T47D (cell line): ENCODE measurements at places on chromosomes 1 and 21.

DNA sequence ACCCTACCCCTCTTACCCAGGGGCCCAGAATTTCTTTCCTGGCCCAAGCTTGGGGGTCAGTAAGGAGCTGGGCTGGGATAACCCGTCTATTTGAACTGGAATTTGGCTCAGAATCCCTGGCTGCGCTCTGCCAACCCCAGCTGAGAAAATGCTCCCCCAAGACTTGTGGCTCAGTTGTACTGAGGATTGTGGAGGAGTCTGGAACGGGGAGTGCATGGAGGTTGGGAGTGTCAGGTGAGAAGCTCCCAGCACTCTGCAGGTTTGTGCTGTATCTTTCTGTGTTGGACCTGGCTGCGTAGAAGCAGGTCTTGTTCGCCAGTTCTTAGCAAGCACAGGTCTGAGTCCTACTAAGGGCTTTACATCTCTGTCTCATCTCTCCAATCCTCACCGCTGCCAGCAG, 1.6 kb downstream of the TCEA3 start:
- DNase-seq = no peak

DNA sequence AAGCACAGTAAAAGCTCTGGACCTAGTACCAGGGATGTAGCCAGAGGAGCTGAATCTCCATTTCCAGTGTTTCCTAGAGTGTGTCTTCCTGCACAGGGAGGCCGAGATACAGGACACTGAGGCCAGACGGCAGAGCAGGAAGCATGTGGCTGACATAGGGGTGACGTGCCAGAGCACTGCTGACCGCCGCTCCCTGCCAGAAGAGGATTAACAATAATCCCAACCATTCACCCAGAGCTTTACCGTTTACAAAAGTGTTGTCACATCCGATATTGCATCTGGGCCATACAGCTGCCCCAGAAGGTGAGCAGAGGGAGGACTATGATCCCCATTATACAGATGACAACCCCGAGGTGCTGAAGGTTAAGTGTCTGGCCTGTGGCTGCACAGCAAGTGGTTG, 5.8 kb upstream of the CLDN19 start:
- no peak for DNase-seq

GRCh38 chr1:76095802-76096201, 21.3 kb downstream of the ST6GALNAC3 start:
- no peak for DNase-seq

GRCh38 chr21:37758982-37759381, 157.3 kb downstream of the KCNJ6 start:
- DNase-seq = peak; percentile 46

DNA sequence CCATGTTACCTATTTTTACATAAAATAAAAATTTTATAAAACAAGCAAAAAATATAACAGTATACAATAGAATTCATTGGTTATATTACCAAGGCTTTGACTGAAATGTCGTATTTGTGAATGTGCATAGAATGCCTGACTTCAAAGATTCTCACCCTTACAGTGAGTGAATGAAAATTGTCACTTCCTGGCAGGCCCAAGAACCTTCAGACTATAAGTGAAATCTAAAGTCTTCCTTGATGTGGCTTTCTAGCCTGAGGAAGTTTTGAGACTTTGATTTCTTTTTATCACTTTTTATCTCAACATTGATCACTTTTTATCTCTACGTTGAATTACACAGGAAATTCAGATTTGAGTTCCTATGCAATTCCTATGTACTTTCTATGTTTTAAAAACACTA, 104.7 kb upstream of the KIAA0040 start:
- DNase-seq = no peak

GRCh38 chr1:16250524-16251251, 13.7 kb upstream of the CPLANE2 start:
- DNase-seq = no peak

- peak; percentile 69 for DNase-seq
Observed at GRCh38 chr1:27299385-27300271, 22.3 kb upstream of the TMEM222 start.

- peak; percentile 89 for DNase-seq
Observed at GRCh38 chr1:41496080-41497055, 11.9 kb upstream of the EDN2 start.

DNA sequence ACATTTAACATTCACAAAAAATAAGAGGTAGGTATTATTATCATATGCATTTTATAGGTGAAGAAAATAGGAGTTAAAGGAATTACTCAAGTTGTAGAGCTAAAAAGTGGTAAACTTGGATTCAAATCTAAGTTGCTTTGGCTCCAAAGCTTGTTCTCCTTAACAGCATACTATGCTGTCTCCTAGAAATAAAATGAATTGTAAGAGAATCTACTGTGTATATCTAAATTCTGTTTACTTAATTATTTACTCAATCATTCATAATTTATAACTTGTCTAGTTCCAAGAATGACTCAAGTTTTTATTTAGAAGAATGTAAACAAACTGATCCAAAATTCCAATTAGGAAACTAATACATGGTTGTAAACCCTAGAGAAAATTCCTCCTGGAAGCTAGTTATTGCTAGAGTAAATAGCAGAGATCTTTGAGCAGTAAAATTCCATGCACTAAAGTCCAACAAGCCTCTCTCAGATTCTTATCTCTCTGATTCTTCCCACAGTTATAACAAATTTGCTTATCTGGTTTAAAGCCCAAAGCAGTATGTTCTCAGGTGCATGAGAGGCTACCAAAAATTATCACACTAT, 132.5 kb upstream of the DPT start:
- DNase-seq = no peak

GRCh38 chr1:225707824-225708223, 54.9 kb upstream of the ENAH start:
- no peak for DNase-seq

DNA sequence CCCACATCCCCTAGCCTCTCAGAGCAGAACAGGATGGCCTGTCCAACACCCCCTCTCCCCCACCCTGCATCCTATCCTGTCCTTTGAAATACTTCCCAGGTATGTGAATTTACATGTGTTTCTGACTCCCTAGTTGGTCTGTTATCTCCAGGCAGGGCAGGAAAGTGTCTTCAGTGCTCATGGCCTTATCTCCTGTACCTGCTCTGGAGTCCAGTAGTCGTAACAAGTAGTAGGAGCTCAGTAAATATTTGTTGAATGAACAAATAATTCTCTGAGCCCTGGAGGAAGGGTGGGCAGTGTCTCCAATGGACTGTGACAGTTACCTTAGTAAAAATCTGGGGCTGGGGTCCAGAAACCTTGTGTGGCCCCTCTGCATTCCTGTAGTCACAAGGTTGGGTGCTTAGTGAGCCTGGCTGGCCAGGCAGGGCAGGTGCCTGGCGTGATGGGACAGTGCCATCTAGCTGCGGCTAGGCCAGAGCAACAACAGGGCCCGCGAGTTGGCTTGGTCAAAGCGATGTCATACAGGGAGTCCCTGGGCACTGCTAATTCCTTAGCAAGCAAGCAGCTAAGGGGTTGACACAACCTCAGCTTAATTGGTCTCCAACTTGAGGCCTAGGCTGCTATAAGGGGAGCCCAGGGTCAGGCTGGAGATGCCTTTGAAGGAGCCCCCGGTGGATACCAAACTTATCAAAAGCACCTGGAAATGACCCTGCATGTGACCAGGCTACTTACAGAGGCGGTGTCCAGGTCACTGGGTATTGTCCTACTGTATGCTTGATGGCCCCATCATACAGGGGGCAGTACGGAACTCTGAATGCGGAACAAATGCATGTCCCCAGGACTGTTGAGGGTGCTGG, 89.0 kb upstream of the PPM1J start:
- DNase-seq = peak; percentile 58

DNA sequence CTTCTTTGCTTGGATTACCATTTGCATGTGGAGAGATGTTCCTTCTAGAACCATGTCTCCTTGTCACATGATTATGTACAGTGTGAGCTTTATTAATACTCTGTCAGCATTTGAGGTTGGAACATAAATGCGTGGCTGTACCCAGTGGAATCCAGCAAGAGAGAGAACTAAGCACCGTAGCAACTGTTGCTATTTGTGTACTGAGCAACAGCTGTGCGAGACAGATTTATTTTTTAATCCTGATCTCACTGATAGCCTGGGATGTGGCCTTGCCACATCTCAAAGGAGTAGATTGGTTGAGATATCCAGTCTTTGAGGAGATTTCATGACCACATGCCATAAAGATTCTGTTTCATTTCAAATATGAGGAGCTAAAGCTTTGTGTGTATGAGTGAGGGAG, 43.4 kb downstream of the KIF1B start:
- no peak for DNase-seq

DNA sequence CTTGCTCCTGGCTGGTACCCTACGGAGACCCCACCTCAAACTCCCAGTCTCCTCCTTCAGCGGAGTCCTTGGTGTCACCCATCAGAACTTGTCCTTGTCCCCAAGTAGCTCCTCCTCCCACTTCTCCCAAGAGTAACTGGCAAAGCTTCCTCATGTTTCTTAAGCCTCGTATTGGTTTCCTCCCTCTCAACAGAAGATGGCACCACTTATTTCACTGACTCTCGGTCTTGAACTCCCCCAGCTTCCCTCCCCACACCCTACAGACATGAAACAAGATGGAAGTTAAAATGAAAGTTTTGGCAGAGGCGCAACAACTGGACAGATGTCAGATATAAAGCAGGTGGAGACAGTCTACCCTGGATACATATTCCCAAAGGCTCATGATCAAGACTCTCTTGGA, 13.4 kb downstream of the RAB7B start:
- no peak for DNase-seq

DNA sequence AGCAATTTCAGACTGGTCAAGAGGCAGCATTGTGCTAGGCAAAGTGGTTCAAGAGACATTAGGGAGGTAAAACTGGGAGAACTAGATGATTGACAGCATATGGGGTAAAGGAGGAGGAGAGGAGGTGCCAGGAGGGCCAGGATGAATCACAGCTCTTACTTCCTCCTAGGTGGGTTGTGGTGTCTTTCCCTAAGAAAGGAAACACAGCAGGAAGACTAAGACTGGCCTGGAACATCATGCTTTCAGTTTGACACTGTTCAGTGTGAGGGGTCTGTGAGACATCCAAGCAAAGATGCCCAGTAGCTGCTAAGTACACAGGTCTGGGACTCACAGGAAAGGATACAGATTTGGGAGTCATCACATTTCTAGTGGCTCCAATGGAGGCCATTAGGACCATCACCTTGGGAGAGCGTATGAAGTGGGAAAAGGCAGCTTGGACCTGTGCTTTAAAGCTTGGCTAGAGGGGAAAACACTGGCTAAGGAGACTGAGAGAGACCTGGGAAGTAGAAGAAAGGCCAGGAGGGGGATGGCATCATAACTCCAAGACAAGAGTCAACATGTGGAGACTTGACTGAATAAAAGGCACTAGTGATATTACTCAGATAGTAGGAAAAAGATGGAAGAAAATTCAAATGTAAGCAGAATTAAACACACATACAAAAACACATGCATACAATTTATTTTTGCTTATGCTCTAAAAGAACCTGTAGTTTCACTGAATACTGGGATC, 17.3 kb downstream of the CD58 start:
- DNase-seq = no peak

DNA sequence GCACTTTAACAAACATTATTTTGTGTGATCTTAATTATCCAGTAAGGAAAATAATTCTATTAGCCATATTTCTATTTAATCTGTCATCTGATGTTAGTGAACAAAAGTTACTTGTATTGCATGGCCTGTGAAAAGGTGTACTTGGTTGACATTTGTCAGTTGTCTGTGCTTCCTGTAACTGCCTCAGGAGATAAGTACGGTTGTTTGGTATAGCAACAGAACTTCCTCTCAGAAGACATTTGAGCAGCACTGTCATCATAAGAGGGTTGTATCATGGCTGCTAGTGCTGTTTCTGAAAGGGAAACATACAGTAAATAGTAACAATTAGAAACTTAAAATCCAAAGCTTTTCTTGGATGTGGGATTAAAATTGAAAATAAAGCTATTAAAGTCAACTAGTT, 3.4 kb downstream of the BLZF1 start:
- DNase-seq = no peak

GRCh38 chr1:183516725-183517124, 44.4 kb downstream of the SMG7 start:
- no peak for DNase-seq

- DNase-seq = no peak
Observed at GRCh38 chr1:77524038-77524437, 158.4 kb downstream of the ZZZ3 start.

- no peak for DNase-seq
Observed at GRCh38 chr1:200520735-200521134, 99.8 kb downstream of the KIF14 start.

- no peak for DNase-seq
Observed at GRCh38 chr1:21293537-21294265, 3.4 kb upstream of the ECE1 start.

- peak; percentile 79 for DNase-seq
Observed at GRCh38 chr1:38527373-38527966, 332.1 kb downstream of the RRAGC start.

GRCh38 chr21:37863842-37864241, 52.4 kb downstream of the KCNJ6 start:
- no peak for DNase-seq

DNA sequence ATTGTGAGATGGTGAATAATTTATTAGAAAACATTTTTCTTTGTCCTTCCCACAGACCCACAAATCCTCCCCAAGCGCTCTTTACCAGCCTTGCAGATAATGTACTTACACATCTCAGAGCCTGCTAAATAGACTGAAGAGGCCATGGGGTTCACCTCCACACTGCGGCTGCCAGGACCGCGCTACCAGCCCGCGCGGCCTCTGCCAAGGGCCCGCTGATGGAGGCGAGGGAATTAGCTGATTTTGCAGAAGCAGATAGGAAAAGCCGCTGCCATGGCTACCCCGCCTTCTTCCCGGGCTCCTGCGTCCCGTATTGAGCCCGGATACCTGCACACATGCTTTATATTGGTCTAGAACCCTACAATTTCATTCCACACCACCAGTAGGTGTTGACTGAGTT, 248.0 kb upstream of the FOXD3 start:
- DNase-seq = no peak

DNA sequence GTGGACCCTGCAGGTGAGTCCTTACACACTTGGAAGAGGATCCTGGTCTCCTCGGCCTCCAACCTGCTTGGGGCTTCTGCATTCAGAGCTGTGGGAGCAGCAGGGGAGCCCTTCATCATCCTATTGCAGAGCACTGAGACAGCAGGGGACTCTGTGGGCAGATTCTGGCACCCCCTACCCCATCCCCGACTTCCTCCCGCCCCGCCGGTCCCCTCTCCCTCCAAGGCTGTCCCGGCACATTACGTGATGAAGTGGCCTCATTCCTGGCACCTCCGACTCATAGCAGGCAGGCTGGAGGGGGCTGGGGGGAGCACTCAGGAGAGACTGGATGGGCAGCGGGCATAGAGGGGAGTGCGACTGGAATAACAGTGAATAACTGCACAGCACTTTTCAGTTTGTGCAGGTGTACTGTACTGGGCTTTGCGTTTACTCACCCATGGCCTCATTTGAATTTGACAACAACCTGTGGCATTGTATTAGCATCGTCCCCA, 394.1 kb downstream of the MATN1 start:
- no peak for DNase-seq

GRCh38 chr1:162878000-162878596, 17.1 kb upstream of the CCDC190 start:
- DNase-seq = peak; percentile 84

DNA sequence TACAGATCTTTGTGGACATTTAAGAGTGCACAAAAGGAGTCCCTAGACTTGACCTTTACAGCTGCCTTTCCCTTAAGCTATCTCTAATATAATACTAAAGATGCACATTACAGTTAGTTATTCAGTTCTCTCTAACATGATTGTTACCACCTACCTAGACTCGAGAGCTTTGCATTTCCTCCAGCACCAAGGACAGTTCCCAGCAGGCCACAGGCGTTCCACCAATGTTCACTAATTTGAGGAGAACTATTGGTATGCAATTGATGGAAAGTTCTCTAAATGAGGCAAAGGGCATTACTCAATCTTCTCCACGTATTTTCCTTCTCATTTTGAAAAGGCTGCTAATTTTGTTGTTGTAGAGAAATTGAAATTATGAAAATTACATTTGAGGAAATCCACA, 5.4 kb upstream of the NTNG1 start:
- peak; percentile 11 for DNase-seq
